Activated naive CD4-positive, alpha-beta T cell (primary cell): ENCODE measurements at places on chromosomes 6 and 20.

DNA sequence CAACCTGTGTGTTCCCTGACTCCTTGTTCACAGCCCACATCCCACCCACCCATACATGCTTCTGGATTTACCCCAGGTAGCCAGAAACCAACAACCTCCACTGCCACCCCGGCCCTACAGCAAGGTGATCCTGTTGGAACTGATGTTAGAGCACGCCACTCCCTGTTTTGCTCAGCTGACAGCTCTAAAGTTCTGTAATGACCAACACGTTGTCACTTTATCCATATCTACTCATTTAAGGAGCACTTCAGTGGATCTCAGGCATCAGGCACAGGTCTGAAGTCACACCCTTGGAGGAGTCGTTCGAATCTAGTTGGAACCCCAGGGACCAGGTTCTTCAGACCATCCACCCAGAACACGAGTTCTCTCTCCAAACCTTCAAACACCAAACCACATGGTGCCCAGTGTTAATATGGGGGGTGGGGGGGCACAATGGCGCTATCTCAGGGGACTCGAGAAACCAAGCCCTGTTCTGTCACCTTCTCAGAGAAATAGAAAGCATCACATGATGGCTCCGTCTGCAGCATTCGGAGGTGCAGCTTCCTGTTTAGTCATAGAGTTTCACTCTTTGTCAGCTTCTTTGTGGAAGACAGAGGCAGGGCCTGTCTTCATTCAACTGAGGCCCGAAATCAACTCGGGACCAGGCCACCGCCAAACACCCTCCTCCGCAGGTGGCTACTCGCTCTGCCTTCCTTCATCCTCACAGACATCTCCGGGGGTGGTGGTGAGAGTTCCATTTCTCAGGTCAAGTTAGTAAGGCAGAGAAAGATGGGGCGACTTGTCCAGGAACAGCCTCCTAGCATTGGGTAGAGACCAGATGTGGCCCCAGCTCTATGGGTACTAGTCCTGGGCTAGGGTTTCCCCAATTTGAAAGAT, 142.2 kb downstream of the NFATC2 start:
- peak; percentile 41 for DNase-seq

- no peak for DNase-seq
Measured at GRCh38 chr20:32598606-32599005, 13.5 kb upstream of the NOL4L start.

DNA sequence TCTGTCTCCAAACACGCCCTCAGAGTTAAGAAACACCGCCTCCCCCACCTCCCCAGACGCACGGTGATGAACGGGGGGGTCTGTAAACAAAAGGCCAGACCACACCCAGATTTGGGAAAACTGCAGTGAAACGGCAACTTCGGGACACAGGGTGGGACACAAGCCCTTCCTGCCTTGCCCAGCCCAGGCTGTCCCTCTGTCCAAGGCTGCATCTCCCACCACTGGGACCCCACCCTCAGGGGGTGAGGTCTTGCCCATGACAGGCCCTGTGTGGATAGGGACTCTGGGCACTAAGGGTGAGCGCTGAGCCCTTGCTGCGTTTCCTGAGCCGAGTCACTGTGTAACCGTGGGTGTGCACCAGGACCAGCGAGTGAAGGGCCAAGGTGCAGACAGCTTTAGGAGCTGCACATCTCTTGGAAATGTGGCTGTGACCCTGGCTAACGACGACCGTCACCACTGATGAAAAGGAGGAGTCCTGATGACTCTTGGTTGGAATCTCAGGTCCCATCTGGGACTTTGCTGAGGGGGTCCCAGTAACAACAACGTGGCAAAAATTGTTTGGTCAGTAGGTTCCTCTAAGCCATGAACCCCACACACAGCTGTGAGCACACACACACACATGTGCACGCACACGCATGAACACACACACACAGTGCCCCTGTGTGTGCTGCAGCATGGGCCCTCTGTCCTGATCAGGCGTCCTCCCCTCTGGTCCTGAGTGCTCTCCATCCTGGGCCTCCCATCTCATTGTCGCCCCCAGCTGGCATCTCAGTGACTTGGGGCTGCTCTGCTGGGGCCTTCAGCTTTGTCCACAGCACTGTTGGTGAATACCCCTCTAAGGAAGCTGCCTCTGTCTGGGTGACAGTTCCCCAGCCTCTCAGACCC, 100.6 kb downstream of the RAMACL start:
- no peak for DNase-seq

DNA sequence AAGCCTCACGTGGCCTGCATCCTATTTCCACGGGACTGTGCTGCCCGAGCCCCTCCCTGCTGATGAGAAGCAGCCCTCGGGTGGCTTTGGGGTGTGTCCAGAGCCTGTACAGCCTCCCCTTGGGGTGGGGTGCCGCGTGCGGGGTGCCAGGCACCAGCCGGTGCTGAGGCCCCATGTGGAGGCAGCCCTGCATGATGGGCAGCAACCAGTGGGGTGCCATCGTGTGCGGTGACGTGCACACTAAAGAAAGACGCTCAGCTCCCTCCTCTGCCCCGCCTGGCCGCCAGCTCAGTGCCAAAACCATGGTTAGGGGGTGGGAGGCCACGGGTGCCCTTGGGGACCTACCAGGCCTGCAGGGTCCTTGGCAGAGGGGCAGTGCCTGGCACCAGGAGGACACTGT, 26.2 kb downstream of the NTSR1 start:
- no peak for DNase-seq

DNA sequence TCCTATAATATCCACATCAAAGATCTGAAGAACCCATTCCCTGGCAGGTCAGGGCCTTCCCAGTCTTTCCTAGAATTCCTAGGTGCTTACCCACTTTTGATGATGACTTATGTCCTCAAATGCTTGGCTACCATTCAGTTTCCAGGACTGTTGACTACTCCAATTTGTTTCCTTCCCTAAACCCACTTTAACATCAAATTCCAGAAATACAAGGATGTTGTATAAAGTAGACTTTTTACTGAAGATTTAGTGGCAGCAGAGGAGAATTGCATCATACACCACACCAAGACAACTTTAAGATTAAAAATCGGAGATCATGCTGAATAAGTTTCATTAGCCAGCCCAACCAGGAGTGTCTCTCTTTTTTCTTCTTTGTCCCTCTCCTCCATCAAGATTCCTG, 203.3 kb upstream of the LAMP5 start:
- no peak for DNase-seq

DNA sequence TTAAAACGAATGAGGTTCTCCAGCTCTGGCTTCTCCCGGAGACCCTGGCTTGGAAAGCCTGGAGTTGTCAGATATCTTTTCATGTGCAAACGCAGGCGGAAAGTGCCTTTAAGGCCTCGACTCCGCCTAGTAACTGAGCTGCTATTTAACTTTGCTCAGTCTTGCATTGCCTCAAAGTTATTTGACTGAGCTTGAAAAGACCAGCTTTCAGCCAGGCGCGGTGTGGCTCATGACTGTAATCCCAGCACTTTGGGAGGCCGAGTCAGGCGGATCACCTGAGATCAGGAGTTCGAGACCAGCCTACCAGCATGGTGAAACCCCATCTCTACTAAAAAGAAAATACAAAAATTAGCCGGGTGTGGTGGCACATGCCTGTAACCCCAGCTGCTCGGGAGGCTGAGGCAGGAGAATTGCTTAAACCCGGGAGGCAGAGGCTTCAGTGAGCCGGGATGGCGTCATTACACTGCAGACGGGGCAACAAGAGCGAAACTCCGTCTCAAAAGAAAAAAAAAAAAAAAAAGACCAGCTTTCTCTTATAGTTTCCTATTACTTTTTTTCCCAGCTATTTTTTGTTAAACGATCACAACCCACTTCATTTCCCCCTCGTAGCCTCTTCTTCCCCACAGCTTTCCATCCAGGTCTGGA, 1.9 kb downstream of the GCNT2 start:
- no peak for DNase-seq

DNA sequence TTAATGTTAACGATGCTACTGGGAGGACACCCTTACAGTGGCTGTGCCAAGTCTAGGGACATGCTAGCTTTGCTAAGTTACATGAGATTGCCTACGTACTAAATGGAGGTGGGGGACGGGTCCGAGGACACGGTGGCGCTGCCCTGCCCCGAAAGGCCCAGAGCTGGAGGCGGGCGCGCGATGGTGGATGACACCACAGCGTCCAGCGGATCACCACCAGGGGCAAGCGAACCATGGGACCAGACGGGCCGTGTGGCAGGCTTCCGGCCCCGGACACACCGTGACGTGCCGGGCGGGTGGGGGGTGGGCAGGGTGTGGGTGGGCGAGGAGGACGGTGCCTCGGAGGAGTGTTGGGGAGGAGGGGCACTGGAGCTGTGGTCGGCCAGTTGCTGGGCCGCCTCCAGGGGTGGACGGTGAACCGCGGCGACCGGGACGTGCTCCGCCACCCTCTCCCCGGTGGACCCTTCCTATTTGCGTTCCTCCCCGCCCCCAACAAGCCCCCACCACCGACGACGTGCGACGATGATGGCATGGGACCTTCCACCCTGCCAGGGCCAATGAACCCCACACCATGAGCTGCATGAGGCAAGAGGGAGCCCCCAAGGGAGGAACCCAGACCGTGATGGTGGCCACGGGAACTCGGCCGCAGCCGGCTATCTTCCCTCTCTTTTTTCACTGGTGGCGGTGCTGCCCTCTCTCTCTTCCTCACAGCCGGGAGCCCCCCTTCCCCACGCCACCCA, 773.3 kb upstream of the DEFB115 start:
- no peak for DNase-seq

DNA sequence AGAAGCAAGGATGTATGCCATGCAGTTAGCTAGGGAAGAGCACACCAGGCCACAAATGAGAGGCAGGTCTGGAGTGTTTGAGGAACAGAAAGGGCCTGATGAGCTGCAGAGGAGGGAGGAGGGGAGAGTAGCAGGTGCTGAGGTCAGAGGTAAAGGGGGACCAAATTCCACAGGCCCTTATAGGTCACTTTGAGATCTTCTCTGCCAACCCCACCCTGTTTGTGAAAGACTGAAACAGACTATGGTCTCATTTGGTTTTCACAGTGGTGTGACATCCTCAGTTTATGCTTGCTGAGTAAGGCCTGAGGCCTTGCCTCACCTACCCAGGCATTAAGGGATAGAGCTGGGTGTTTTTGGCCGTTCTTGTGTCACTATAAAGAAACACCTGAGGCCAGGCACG, 187.7 kb upstream of the MYLIP start:
- DNase-seq, result no peak

DNA sequence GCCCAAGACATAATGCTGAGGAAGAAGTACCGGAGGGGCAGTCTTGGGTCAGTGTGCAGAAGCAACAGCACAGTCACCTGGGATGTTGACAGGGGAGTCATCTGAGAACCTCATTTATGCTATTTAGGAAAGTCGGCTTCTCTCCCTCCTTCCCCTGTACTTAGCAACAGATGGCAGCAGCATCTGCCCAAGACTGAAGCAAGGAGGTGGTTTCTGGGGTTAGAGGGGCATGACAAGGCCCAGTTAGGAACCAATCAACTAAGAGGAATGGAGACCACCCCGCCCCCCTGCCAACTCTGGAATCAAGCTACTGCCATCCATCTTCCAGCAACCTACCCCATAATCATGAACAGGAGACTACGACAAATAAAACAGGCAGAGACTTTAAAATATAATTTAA, 21.7 kb downstream of the RIPK1 start:
- DNase-seq, result no peak

- no peak for DNase-seq
Measured at GRCh38 chr20:43972692-43973091, 58.0 kb downstream of the TOX2 start.

- DNase-seq, result no peak
Measured at GRCh38 chr6:163712981-163713380, 298.5 kb downstream of the QKI start.

- no peak for DNase-seq
Measured at GRCh38 chr6:76264468-76264867, 192.0 kb upstream of the IMPG1 start.

DNA sequence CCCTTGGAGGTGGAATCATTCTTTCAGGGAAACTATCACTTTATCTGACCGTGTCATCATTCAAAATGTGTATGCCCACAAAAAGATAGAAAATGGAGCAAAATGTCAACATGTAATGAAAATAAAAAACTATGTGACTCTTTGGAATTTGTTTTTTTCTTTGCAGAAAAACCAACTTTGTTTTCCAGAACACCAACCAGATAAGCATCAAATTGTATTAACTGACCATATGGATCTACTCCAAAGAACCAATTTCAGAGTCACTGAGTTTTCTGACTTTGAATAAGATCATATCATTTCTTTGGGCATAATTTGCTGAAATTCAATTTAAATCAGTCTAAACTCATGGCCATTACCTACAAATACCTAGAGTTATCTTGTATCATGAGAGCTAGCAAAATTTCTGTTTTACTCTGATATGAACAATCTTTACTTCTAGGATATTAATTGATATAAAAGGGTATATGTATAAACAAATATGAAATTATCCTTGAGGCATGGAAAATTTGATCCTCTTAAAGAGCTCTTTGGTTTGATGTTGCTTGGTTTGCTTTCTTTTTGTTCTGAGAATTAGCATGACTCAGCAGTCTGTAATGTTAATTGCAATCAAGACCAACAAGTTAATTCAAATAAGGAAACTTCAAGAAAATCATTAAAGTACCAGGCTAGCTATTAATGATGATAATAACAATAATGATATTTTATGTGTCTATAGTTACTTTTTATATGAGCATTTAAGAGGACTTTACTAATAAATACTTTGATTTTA, 444.4 kb upstream of the MARCKS start:
- no peak for DNase-seq

GRCh38 chr6:32406857-32407256, at the start of gene BTNL2:
BTNL2 (minus strand) TSS chr6:32407181; CDS start chr6:32407123, 58 bp downstream.
- DNase-seq, result no peak

GRCh38 chr6:122676146-122676545, 65.9 kb downstream of the PKIB start:
- DNase-seq, result no peak

- DNase-seq, result no peak
Measured at GRCh38 chr6:147281895-147282565, 77.8 kb downstream of the STXBP5 start.

GRCh38 chr20:22652681-22653588, 68.6 kb upstream of the FOXA2 start:
- no peak for DNase-seq

DNA sequence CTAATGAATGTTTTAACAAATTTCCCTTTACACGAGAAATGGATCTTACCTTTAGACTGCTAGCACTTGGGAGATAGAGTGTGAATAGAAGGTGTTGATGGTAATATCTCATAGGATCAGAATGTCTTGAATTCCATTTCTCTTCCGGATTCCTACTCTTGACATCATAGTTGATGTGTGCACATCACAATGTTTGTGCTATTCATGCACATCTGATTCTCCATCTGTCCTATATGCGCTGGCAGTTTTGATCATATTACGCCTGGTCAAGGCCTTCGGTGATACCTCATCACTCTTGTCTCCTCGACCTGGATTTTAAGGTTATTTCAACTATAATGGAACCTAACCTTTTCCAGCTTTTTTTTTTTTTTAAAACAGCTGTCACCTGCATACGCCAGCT, 16.8 kb upstream of the ACAT2 start:
- DNase-seq, result no peak
